ENCODE measurements at places on chromosomes 3 and 15. TPM values are rescaled to one million over a fixed set of nuclear protein-coding genes. Genes with fewer than 3 reads are reported as not detected.

The HRH1 gene
- 11.2 TPM for total RNA-seq

The DYNLT2B gene
- 30.8 TPM for total RNA-seq

The C3orf70 gene
- 0.29 TPM for total RNA-seq

The CDHR4 gene
- not detected for total RNA-seq

The NOX5 gene
- 0.29 TPM for total RNA-seq

The APOD gene
- total RNA-seq: 5.5 TPM

The TMCO5A gene
- total RNA-seq: not detected
